ENCODE measurements at places on chromosomes 7 and 10.

- no peak for DNase-seq
Measured at GRCh38 chr7:139065323-139065722, 29.5 kb upstream of the ZC3HAV1L start.

GRCh38 chr7:36315309-36315944 lies 74.2 kb upstream of the ANLN start:
- DNase-seq, result no peak

- no peak for DNase-seq
Measured at GRCh38 chr7:16904076-16904475, 22.3 kb upstream of the AGR3 start.

- peak; percentile 47 for DNase-seq
Measured at GRCh38 chr10:132193907-132194552, 7.3 kb downstream of the DPYSL4 start.

GRCh38 chr7:14542624-14543023 lies 359.9 kb downstream of the DGKB start:
- no peak for DNase-seq

DNA sequence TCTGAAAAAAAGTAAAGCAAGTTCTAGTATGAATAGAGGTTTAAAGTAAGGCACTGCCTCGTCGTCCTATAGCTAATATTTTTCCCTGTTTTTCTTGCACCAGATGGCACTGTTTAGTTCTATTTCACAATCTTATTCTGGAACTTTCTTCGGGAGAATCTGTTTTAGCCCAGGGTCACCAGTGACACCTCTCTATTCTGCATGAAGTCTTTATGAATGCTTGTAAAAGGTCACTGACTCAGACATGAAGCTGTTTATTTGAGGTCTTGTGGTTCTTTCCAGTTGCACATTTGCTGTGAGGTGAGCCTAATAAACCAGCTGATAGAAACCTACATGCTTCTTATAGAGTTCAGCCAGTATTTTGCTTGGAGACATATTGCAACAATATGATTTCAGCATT lies 444.3 kb downstream of the AUTS2 start:
- DNase-seq, result no peak

- DNase-seq, result no peak
Measured at GRCh38 chr10:72298592-72299519, 25.1 kb downstream of the DDIT4 start.

DNA sequence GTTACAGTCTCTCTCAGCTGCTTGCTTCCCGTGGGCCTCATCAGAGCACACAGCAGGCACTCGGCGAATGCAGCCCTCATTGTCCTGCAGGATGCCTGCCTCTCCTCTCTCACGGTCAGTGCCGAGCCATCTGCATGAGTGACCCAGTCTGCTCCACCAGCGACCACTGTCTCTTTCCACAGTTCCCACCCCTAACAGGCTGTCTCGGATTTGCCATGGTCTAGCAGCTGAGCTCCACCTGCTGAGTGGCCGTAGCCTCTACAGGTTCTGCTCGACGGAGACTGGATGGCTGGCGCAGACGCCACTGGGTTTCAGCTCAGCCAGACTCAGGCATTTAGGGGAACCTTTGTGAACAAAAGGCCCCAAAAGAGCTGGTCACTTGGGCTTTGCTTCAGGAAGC lies 209.4 kb upstream of the FOXK1 start:
- DNase-seq, result no peak

GRCh38 chr10:36129051-36129450 lies 487.0 kb upstream of the FZD8 start:
- DNase-seq, result no peak

- no peak for DNase-seq
Measured at GRCh38 chr10:16583382-16583781, 61.7 kb upstream of the C1QL3 start.

GRCh38 chr7:117405519-117405918 lies 21.8 kb downstream of the ASZ1 start:
- DNase-seq, result no peak

DNA sequence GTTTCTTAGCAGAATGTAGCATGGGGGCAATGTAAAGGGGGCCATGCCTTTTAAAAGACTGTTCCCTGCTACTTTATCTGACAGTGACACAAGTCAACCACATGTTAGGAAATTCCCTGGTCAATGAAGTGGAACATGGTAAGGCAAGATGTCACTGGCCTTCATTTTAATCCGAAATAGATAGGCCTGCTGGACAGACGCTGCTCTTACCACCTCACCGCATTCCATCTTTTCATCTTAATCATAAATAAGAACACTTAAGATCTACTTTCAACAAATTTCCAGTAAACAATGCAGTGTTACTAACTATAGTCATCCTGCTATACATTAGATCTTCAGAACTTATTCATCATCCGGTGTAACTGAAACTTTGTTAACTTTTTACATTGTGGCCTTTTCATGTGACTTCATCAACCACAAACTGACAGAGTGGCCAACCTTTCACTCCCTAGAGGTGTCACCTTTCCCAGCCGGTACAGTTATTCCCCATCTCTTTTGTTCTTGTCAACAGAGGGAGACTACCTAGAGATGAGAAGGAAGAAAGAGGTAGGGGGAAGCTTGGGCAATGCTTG lies 15.6 kb downstream of the ASB4 start:
- peak; percentile 36 for DNase-seq

DNA sequence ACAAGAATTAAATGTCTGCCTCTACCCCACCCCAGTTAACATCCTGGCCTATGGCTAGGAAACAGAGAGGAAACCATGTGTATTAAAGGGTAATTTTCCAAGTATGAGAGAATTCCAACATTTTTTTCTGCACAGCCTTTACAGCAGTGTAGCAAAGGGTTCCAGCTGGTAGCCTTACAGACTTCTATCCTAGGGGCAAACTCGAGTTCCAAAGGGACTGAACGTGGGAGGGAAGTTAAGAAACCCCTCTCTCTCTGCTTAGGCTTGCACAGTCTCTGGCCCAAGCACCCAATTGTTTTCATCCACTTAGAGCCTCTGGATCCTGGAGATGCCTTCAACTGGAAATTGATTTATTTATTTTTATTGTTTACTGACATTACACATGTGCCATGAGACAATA lies 60.3 kb downstream of the SLC16A12 start:
- DNase-seq, result no peak

GRCh38 chr7:2702594-2702957 lies 14.6 kb downstream of the AMZ1 start:
- no peak for DNase-seq

- no peak for DNase-seq
Measured at GRCh38 chr7:44280993-44281721, 44.2 kb downstream of the CAMK2B start.

GRCh38 chr7:87361320-87361719 lies 15.9 kb downstream of the CROT start:
- no peak for DNase-seq

DNA sequence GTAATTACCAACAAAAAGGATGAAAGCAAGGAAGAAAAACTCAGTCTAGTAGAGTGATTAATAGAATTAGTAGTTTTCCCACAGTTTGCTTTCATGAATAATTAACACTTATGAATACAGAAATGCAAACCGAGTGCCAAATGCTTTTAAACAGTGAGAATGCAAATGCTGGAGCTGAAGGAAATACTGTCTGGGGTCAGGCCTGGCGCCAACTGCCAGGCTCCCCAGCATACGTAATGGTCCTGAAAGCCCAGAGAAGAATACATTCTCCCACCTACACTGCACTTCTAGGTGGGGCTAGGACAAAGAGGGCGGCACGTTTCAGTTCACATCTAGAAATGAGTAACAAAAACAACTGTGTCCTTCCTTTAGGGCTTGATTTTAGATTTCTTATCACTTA lies 30.0 kb downstream of the GLUD1 start:
- DNase-seq, result no peak

DNA sequence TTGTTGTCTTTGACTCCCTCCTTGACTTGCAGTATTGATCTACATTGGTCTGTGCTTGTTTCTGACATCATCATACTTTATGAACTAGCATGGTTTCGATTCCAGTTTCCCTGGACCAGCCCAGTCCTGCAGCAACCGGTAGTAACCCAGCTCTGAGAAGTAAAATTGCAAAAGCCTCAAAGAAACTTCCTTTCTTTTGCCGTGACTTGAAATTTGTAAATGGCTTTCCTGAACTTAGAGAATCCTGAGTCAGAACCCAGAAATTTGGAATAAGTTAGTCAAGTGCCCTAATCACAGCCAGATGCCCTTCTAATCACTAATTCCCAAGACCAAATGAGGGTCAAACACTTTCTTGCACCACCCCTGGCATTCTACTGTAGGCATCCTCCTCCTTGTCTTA lies 15.0 kb downstream of the TAS2R60 start:
- DNase-seq, result no peak

GRCh38 chr7:15257689-15258088 lies 304.1 kb downstream of the AGMO start:
- DNase-seq, result no peak

DNA sequence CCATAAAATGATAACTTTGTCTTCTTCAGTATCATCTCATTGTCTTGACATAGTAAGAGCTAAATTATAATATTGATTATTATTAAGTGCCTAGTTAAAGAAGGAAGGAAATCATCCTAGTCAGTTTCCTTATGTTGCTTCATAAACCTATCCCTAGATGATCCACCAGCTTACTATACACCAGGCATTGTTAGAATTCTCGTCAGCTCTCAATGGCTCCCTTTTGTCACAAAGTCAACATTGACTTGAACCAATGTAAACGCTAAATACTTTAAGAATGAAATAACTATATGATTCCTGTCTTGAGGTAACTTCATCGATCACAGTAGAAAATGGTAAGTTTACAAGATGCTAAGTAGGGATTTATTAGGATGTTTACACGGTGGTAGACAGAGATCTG lies 1162.9 kb downstream of the CNTNAP2 start:
- DNase-seq, result no peak

DNA sequence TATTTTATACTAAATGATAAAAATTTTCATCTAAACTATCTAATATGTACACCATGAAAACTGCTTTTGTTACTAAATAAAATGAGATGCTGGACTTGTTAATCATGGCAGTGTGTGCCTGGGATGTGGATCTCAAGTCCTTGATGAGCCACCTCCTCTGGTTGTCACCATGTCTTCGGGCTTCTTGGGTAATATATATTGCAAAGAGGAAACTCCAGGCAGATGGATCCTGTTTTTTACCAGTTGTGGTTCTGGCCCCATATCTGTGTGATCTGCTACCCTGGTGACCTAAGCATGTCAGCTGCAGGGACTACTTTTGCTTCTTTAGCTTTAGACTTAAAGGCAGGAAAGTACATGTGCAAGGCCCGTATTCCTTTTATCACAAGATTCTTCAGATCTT lies 46.2 kb downstream of the TMEM60 start:
- no peak for DNase-seq

DNA sequence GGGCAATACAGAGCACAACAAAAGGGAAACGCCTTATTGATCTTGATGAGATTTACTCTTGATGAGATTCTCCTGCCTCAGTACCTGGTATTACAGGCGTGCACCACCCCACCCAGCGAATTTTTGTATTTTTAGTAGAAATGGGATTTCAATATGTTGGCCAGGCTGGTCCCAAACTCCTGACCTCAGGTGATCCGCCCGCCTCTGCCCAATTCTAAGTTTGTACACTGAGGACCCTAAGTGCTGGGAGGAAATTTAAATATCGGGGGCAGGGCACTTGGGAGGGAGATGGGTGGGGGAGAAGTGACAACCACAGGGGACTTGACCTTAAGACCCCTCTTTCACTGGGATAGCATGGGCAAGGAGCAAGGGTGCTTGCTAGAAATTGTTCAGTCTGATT lies 14.1 kb downstream of the HNRNPF start:
- no peak for DNase-seq

- DNase-seq, result no peak
Measured at GRCh38 chr7:132059141-132059540, 502.7 kb upstream of the PODXL start.

- no peak for DNase-seq
Measured at GRCh38 chr10:35554461-35555056, 50.6 kb upstream of the GJD4 start.

GRCh38 chr7:22372863-22373262 lies 15.9 kb upstream of the RAPGEF5 start:
- DNase-seq, result no peak

GRCh38 chr7:55775051-55775420 lies 87.5 kb downstream of the SEPTIN14 start:
- no peak for DNase-seq

GRCh38 chr10:69045441-69046300 lies 42.2 kb upstream of the SRGN start:
- peak; percentile 52 for DNase-seq

- no peak for DNase-seq
Measured at GRCh38 chr7:42617806-42618457, 293.9 kb downstream of the C7orf25 start.

DNA sequence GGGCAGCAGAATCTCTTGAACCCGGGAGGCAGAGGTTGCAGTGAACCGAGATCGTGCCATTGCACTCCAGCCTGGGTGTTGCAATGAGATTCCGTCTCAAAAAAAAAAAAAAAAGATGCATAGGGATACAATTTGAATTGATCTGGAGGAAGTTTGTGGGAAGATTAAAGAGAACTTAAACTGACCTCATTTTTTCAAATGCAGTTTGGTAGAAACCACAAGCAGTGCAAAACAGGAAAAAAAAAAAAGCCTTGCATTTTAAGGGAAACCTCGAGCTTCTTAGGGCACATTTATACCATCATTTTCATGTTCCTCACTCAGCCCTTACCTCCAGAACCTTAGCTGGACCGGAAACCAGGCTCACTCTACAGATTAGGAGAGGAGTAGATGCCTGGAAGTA lies 2.8 kb downstream of the KCTD7 start:
- peak; percentile 34 for DNase-seq

GRCh38 chr7:127064-127598 lies 65.2 kb upstream of the FAM20C start:
- no peak for DNase-seq

- DNase-seq, result no peak
Measured at GRCh38 chr10:103557455-103557854, 64.0 kb downstream of the NEURL1 start.

GRCh38 chr7:91330866-91331265 lies 66.6 kb downstream of the FZD1 start:
- no peak for DNase-seq

DNA sequence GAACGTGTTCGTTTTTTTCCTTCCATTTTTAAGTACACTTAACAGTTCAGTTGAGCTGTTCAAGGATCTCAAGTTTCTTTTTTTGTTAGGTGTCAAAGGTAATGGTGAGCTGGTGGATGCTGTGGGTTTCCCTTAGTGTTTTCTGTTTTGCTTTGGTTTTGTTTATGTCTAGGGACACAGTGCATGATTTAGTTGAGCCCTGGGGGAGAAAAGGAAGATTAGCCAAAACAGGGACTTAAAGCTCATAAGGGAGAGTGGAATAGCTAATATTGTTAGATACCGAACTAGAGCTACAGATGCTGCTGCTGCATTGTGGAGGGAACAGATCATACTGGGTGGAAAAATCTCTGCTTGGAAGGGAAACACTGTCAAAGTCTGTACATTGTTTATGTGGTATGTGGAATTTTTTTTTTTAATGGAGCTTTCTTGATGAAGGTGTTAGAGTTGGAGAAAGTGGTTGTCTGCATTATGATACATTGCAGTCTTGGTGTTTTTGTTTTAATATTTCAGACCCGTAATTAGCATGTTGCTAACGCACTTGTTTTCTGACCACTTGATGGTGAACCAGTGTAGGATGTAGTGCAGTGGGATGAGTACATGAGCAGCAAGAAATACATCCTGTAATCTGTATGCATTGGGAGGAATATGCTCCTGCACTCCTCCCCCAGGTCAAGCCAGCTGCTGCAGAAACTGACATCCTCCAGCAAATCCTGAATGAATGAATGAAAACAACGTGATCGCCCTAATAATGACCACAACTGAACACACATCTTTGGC lies 2.1 kb downstream of the GLCCI1 start:
- peak; percentile 25 for DNase-seq

GRCh38 chr10:21924511-21924910 lies 79.0 kb downstream of the DNAJC1 start:
- DNase-seq, result no peak

GRCh38 chr7:117791877-117792780 lies 81.1 kb downstream of the CTTNBP2 start:
- no peak for DNase-seq

Data from activated CD4-positive, alpha-beta T cell treated with anti-CD3 and anti-CD28 coated beads, Interleukin-2, amount 10 ng/mL, durations not matched to agents 7 days and 5 days (primary cell).